ENCODE measurements at places on chromosomes 6 and 20.

- DNase-seq: no peak
These were observed 192.3 kb upstream of the THBS2 start for GRCh38 chr6:169445661-169446581.

GRCh38 chr6:45609141-45609638 lies 231.5 kb upstream of the SUPT3H start:
- DNase-seq: no peak

DNA sequence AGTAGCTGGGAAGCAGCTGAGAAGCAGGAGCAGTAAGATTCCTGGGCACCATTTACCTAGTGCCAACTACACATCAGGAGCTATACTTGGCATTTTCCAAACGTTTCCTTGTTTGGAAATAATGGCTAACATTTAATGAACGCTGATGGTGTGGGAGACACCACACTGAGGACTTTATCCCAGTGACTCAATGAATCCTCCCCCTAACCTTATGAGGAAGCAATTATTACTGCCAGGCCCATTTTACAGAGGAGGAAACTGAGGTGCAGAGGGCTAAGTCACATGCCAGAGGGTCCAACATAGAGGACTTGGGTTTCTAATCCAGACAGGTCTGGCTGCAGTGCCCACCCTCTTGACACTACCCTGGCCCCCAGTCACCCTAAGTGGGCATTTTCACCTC lies 6.1 kb downstream of the PTGIS start:
- DNase-seq: no peak

GRCh38 chr20:11296951-11297350 lies 620.7 kb upstream of the BTBD3 start:
- no peak for DNase-seq

DNA sequence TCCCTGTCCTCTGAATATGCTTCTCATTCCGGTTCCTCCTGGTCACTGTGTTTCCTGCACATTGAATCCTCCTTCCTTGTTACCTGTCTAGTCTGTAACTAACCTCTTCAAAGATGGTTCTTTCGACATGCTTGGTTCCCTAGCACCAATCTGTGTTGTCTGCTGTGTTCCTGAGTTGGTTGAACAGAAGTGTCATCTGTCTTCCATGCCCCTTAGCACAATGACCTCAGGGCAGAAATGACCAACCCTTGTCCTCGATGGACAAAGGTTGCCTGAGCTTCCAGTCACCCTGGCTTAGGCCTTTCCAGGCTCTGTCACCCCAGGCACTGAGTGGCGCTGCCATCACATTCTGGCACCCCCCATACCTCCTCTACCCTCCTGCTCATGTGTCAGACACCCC lies 266.8 kb upstream of the RIN2 start:
- no peak for DNase-seq

GRCh38 chr20:24767623-24768100 lies 181.4 kb upstream of the CST7 start:
- no peak for DNase-seq

GRCh38 chr6:144725736-144726522 lies 440.8 kb downstream of the UTRN start:
- DNase-seq: no peak

DNA sequence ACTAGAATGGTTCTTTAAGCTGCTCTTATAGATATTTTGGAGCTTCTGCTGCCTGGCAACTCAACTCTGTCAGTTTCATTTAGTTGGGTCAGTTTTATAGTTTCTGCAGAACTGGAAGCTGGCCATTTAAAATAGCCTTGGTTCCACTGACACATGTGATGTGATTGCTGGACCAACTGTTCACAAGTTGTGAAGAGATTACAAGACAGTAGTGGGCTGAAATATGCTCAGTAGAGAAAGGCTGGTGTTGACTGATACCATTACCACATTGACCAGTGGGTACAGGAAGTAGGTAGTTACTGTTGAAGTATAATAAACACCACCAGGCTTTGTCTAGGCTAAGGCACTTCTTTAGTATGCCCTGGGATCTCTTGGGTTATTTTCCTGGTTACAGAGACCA lies 39.0 kb downstream of the BCKDHB start:
- no peak for DNase-seq

- no peak for DNase-seq
These were observed 93.3 kb upstream of the SULF2 start for GRCh38 chr20:47878601-47879027.

DNA sequence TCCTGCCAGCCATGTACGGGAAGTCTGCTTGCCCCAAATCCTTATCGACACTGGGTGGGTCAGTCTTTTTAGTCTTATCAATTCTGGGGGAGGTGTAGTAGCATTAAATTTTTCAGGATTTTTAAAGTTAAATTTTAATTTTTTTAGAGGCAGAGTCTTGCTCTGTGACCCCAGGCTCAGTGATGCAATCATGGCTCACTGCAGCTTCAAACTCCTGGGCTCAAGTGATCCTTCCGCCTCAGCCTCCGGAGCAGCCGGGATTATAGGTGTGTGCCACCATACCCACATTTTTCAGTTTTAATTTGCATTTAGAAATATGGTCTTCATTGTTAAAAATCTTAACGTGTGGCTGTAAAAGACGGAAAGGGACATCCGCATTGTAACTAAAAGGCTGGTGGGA lies 51.9 kb downstream of the BANF2 start:
- no peak for DNase-seq

Measured in stimulated activated CD4-positive, alpha-beta T cell treated with anti-CD3 and anti-CD28 coated beads, Interleukin-12 subunit alpha, Interleukin-12 subunit beta, amount 100 ng/mL, for 48 hours (primary cell).